ENCODE measurements at places on chromosomes 12 and 14. TPM values are rescaled to one million over a fixed set of nuclear protein-coding genes. Genes with fewer than 3 reads are reported as not detected.

Gene BHLHE41
- total RNA-seq, result 44.7 TPM

Gene ANG
- total RNA-seq, result 3.4 TPM

Gene ARHGDIB
- total RNA-seq, result 28.6 TPM

Gene GRIP1
- total RNA-seq, result 2.5 TPM

Gene SPRYD3
- 48.7 TPM for total RNA-seq

Gene CCER1
- total RNA-seq, result not detected

Gene STON2
- 5.5 TPM for total RNA-seq

Gene ACSM4
- not detected for total RNA-seq

- no peak overlapping the region for H3K27ac ChIP-seq
- H3K4me1 ChIP-seq, result peaks cover 34% of the 10 kb centered on the region
- H3K4me3 ChIP-seq, result no peak overlapping the region
- DNase-seq, result no peak
Observed at GRCh38 chr12:6378709-6379472, 3.5 kb upstream of the SCNN1A start.

GRCh38 chr14:52268279-52269061, 972 bp downstream of the PTGDR start:
- DNase-seq, result peak; percentile 13
- H3K4me3 ChIP-seq, result peak overlapping the region; percentile 61
- H3K36me3 ChIP-seq, result no peaks in the 10 kb centered on the region

- peak; percentile 60 for DNase-seq
- peaks cover 20% of the 10 kb centered on the region for H3K4me1 ChIP-seq
- no peak overlapping the region for H3K4me3 ChIP-seq
- no peaks in the 10 kb centered on the region for H3K27me3 ChIP-seq
- H3K36me3 ChIP-seq, result no peaks in the 10 kb centered on the region
Observed at GRCh38 chr12:121568971-121569751, 11.7 kb downstream of the KDM2B start.

- H3K4me1 ChIP-seq, result peaks cover 19% of the 10 kb centered on the region
- peaks cover 38% of the 10 kb centered on the region for H3K36me3 ChIP-seq
- no peaks in the 10 kb centered on the region for H3K27me3 ChIP-seq
- H3K4me3 ChIP-seq, result no peak overlapping the region
- no peak for DNase-seq
Observed at GRCh38 chr12:96029826-96030225, 5.6 kb downstream of the LTA4H start.

DNA sequence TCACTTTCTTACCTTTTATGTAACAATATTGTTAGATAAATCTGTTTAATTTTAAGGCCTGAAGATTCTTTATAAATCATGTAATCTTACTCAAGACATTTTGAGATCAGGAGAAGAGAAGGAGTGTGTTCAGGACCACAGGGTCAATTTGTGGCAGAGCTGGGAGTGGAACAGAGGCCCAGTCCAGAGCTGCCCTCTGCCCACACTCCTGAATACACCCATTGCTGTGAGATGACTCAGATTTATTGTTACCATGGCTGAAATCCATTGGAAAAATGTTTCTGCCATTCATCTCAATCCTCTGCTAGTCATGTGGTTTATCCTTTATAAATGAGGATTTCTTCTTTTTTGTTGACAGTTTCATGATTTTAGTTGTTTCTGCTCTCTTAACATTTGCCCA, 100.5 kb upstream of the STXBP6 start:
- no peaks in the 10 kb centered on the region for H3K36me3 ChIP-seq
- H3K4me1 ChIP-seq, result no peaks in the 10 kb centered on the region
- no peak overlapping the region for H3K27ac ChIP-seq
- H3K27me3 ChIP-seq, result no peaks in the 10 kb centered on the region
- H3K4me3 ChIP-seq, result no peak overlapping the region
- no peak for DNase-seq

DNA sequence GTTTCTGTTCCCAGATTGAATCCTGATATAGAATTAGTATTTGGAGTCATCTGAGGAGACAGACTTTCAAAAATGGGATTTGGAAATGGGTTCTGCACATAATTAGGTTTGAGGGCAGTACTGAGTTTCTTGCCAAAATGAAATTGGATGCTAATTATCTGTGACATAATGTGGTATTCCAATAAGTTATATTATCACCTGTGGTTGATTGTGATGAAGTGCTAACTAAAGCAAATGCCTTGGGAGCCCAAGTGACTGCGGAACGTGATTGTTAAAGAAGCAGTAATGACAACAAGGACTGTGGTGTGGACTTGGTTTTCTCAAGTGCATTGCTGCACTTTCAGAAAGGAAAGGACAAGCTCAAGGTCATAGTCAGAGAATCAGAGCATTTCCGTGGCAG, 337.0 kb downstream of the IPO8 start:
- H3K27me3 ChIP-seq, result no peaks in the 10 kb centered on the region
- no peaks in the 10 kb centered on the region for H3K4me1 ChIP-seq
- no peak for DNase-seq
- no peaks in the 10 kb centered on the region for H3K36me3 ChIP-seq
- H3K27ac ChIP-seq, result peak overlapping the region; percentile 68

DNA sequence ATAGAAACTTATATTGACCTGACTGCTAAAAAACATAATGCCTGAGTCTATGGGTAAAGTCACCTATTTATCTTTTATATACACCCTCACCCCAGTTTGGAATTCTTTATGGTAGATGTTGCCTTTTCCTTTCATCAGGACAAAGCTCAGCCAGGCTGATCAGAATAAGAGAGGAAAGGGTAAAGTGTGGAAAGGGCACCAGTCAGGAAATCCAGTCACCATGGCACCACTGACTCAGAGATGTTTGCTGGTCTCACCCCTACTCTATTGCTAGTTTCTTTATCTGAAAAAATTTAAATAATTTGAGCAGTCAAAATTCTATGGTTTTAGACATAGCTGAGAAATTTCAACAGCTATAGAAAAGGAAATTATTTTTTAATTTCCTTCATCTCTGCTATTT, 49.2 kb upstream of the SSTR1 start:
- H3K4me1 ChIP-seq, result no peaks in the 10 kb centered on the region
- H3K36me3 ChIP-seq, result no peaks in the 10 kb centered on the region
- H3K27ac ChIP-seq, result no peak overlapping the region
- no peaks in the 10 kb centered on the region for H3K27me3 ChIP-seq

DNA sequence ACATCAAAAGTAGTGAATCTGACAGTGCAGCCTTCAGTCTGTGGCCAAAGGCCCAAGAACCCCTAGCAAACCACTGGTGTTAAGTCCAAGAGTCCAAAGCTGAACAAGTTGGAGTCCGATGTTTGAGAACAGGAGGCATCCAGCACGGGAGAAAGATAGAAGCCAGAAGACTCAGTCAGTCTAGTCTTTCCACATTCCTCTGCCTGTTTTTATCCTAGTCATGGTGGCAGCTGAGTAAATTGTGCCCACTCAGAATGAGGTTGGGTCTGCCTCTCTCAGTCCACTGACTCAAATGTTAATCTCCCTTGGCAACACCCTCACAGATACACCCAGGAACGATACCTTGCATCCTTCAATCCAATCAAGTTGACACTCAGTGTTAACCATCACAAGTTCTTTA, 1255.4 kb downstream of the LRFN5 start:
- DNase-seq, result no peak
- H3K36me3 ChIP-seq, result no peaks in the 10 kb centered on the region
- no peaks in the 10 kb centered on the region for H3K27me3 ChIP-seq
- H3K4me1 ChIP-seq, result no peaks in the 10 kb centered on the region
- no peak overlapping the region for H3K4me3 ChIP-seq

GRCh38 chr12:28268608-28269229, 78.5 kb downstream of the CCDC91 start:
- H3K27ac ChIP-seq, result no peak overlapping the region
- H3K36me3 ChIP-seq, result no peaks in the 10 kb centered on the region
- no peak overlapping the region for H3K4me3 ChIP-seq
- H3K27me3 ChIP-seq, result no peaks in the 10 kb centered on the region

DNA sequence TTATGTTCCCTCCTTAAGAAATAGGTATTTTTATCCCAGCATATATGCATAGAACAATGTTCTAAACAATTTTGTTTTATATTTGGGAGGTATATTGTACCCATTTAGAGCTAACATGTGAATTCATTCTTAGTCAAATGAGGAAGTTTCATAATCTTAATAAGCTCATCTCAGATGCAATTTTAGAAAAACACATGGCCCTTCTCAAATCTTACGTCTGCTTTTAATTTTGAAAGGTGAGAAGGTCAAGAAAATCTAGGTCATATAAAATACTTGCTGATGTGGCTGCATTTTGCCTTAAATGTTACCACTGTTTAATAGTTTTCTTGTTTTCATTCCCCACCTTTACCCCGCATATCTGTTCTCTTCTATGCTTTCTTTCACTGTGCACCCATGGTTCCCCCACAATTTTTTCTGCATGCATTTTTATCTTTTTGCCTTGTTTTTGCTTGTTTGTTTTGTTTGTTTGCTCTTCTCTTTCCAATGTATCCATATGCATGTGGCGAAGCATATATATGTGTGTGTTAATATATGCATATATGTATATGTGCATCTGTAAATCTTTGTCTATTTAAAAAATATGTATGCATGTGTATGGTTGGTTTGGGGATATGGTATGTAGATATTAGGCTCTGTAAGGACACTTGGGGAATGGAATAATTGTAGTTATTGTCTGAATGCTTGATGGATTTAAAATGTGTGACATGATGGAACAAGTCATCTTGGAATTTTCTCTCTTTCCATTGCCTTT, 317.1 kb downstream of the BCAT1 start:
- no peaks in the 10 kb centered on the region for H3K36me3 ChIP-seq
- no peaks in the 10 kb centered on the region for H3K4me1 ChIP-seq
- no peak overlapping the region for H3K4me3 ChIP-seq
- no peak overlapping the region for H3K27ac ChIP-seq

DNA sequence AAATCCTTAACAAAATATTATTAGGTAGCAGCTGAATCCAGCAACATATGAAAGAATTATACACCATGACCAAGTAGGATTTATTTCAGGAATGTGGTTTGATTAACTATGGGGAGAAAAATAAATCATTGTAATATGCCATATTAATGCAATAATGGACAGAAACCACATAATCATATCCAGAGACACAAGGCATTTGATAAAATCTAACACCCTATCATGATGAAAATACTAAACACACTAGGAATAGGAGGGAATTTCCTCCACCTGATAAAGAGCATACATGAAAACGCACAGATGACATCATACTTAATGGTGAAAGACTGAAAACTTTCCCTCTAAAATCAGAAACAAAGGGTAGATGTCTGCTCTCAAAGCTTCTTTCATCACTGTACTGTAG, 238.9 kb downstream of the PHLDA1 start:
- no peak overlapping the region for H3K27ac ChIP-seq
- no peaks in the 10 kb centered on the region for H3K36me3 ChIP-seq
- no peaks in the 10 kb centered on the region for H3K4me1 ChIP-seq

DNA sequence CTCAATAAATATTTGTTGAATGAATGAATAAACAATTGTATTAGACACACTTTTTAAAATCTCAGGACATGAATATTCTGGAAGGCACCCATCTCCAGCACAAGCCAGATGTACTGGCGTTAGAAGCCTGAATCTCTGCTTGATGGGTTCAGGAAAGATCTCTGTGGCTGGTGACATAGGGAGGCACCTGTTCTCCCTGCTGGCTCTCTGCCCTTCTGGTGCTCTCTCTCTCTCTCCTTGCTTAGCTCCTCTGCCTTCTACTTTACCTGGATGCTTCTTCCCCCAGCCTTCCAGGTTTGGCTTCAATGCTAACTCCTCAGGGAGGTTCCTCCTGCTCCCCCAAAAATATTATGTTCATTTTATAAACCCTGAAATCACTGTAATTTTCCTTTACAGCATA, 1.5 kb downstream of the CYP46A1 start:
- no peak for DNase-seq
- peaks cover 23% of the 10 kb centered on the region for H3K4me1 ChIP-seq
- no peaks in the 10 kb centered on the region for H3K27me3 ChIP-seq
- H3K27ac ChIP-seq, result no peak overlapping the region

DNA sequence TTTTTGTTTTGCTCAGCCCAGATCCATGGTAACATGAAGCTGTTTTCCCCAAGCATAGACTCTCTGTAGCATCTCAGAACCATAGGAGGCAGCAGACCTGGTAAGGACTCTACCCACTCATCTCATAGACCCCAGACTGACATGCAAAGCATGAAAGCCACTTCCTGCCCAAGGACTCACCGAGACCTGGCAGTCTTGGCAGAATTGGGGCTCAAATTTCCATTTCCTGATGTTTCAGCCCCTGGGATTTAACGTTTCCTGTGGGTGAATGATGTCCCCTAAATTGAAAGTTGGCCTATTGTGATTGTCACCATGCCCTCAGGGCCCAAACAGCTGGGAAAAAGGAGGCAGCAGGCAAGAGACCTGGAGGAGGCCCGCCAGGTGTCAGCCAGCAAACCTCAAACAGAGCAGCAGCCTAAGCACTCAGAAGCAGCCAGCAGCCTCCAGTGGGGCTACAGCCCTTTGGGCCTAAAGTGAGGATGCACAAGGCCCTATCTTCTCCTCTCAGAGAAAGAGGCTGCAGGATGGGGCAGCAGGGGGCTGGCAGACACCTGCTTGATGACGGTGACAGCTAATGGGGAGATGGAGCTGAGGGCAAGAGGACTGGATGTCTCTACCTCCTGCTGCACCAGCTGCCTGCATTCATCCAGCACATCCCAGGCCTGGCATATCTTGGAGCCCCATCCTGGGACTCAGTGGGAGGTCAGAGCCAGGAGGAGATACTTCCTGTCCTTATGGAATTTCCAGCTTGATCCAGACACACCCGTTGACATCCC, 8.5 kb downstream of the KRT85 start:
- no peaks in the 10 kb centered on the region for H3K36me3 ChIP-seq
- H3K4me1 ChIP-seq, result no peaks in the 10 kb centered on the region
- H3K27me3 ChIP-seq, result peaks cover 43% of the 10 kb centered on the region
- H3K4me3 ChIP-seq, result no peak overlapping the region

- DNase-seq, result no peak
- peaks cover 3% of the 10 kb centered on the region for H3K36me3 ChIP-seq
- no peaks in the 10 kb centered on the region for H3K27me3 ChIP-seq
- H3K4me1 ChIP-seq, result no peaks in the 10 kb centered on the region
- H3K4me3 ChIP-seq, result no peak overlapping the region
Observed at GRCh38 chr12:94225947-94226630, 77.7 kb downstream of the PLXNC1 start.

DNA sequence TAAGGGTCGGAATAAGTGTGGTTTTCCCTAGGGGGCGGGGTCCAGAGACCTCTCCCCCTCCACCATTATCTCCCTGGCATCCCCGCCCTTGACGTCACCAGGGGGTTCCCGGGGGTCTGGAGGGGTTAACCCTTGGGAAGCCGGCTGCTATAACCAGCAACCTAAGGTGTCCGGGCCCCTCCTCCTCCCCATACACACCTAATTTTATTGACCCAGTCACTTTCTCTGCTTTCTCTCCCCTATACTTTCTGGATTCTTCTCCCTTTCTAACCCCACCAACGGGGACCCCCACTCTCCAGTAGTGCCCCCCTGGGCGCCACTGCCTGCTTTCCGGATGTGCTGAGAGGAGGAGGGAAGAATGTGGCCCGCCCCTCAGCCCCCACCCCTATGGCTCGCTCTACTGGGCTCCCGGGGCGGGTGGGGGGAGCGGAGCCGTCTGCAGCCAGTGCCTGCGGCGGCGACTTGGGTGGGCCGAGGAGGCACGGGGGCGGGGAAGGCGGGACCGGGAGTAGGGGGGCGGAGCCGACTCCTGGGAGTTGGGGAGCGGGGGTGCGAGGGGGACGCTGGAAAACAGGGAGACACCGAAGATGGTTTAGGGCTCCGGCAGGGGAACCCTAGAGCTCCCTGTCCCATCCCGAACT, 1.8 kb downstream of the GLI1 start:
- H3K4me3 ChIP-seq, result peak overlapping the region; percentile 79
- no peaks in the 10 kb centered on the region for H3K27me3 ChIP-seq

GRCh38 chr14:51335531-51335930, 95.5 kb downstream of the TMX1 start:
- no peaks in the 10 kb centered on the region for H3K27me3 ChIP-seq
- H3K36me3 ChIP-seq, result no peaks in the 10 kb centered on the region
- H3K27ac ChIP-seq, result no peak overlapping the region
- no peak overlapping the region for H3K4me3 ChIP-seq
- DNase-seq, result peak; percentile 57

- no peak overlapping the region for H3K4me3 ChIP-seq
- no peaks in the 10 kb centered on the region for H3K4me1 ChIP-seq
- H3K36me3 ChIP-seq, result no peaks in the 10 kb centered on the region
Observed at GRCh38 chr12:38961683-38962082, 56.3 kb upstream of the CPNE8 start.
